A549 treated with dexamethasone at 1 μM for 4 hours (cell line): ENCODE measurements at places on chromosomes 1 and 21. TPM values are rescaled to one million over a fixed set of nuclear protein-coding genes. Genes with fewer than 3 reads are reported as not detected.

ANKRD35 gene
- 0.04 to 0.07 TPM (median 0.06 TPM) in 5 replicates for total RNA-seq

UMODL1 gene
- not detected in 5 replicates for total RNA-seq

OR2T29 gene
- total RNA-seq, result not detected in 5 replicates

OR2L5 gene
- not detected in 5 replicates for total RNA-seq

C8B gene
- total RNA-seq, result not detected in 5 replicates

PCP4 gene
- total RNA-seq, result not detected in 5 replicates

TRIM63 gene
- 1.7 to 2.8 TPM (median 2.2 TPM) in 5 replicates for total RNA-seq

KCNQ4 gene
- total RNA-seq, result 0.21 to 0.35 TPM (median 0.25 TPM) in 5 replicates

NBPF6 gene
- total RNA-seq, result not detected in 5 replicates

MASP2 gene
- 0.07 to 0.22 TPM (median 0.17 TPM) in 5 replicates for total RNA-seq

FNDC10 gene
- total RNA-seq, result 4.8 to 10.5 TPM (median 8.4 TPM) in 5 replicates

DDAH1 gene
- 8.0 to 10.6 TPM (median 9.0 TPM) in 5 replicates for total RNA-seq

PCP4L1 gene
- total RNA-seq, result 0.07 to 0.12 TPM (median 0.09 TPM) in 3 of 5 replicates, not detected in the others

ZBTB8B gene
- total RNA-seq, result not detected in 5 replicates

SMPDL3B gene
- 1.4 to 1.9 TPM (median 1.5 TPM) in 5 replicates for total RNA-seq

IL20 gene
- not detected in 5 replicates for total RNA-seq

RNU1-3 gene
- 10.6 TPM in 1 of 5 replicates, not detected in the others for total RNA-seq

CYP4A22 gene
- total RNA-seq, result not detected in 5 replicates

LDLRAD1 gene
- not detected in 5 replicates for total RNA-seq

RNU1-1 gene
- 10.6 TPM in 1 of 5 replicates, not detected in the others for total RNA-seq

CNR2 gene
- total RNA-seq, result 0.02 TPM in 1 of 5 replicates, not detected in the others

MATN1 gene
- 0.06 to 0.18 TPM (median 0.08 TPM) in 4 of 5 replicates, not detected in the other for total RNA-seq

FAM177B gene
- not detected in 5 replicates for total RNA-seq

FCAMR gene
- 0.07 to 0.08 TPM in 2 of 5 replicates, not detected in the others for total RNA-seq

PALMD gene
- 0.16 to 0.27 TPM (median 0.19 TPM) in 5 replicates for total RNA-seq
